Activated T-helper 2 cell treated with anti-CD3 and anti-CD28 coated beads, Interferon-gamma antibody, Interleukin-2, Interleukin-4, amounts not matched to agents 10 μg/mL and 5 μg/mL and 100 μg/mL, durations not matched to agents 14 hours and 24 hours and 36 hours (primary cell): ENCODE measurements at places on chromosomes 16 and 17. TPM values are rescaled to one million over a fixed set of nuclear protein-coding genes. Genes with fewer than 3 reads are reported as not detected.

The NGFR gene
- 0.14 and 0.18 TPM in 2 replicates for total RNA-seq

The RNU2-1 gene
- total RNA-seq = 5,483 and 5,636 TPM in 2 replicates

DNA sequence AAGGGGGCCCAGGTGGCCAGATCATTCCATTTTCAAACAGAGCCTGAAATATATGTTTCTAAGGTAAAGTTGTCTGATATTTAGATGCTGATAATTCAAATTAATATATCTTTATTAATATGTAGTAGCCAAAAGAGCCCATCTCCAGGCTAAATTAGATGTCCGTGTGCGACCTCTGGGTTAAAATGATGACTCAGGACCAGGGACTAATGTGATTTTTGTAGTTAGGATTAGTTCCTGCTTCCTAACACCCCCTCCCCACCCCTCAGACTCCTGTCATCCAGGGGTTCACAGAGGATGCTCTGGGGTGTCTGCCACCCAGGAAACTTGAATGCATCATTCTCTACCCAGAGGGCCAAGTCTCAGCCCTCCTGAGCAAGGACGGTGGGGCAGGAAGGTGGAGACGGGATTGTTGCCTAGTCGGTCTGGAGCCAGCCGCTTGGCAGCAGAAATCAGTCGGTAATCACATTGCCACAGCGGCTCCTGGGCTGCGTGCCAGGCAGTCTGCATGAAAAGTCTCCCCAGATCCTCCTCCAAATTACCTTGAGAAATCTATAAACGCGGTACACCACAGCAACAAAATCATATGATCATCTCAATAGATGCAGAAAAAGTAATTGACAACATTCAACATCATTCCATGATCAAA is 29.8 kb downstream of the CNGB1 start:
- DNase-seq = no peak

GRCh38 chr17:77505181-77505639 is 364.4 kb downstream of the SEC14L1 start:
- DNase-seq = no peak

GRCh38 chr16:70706948-70707465 is 21.2 kb upstream of the MTSS2 start:
- DNase-seq = no peak

DNA sequence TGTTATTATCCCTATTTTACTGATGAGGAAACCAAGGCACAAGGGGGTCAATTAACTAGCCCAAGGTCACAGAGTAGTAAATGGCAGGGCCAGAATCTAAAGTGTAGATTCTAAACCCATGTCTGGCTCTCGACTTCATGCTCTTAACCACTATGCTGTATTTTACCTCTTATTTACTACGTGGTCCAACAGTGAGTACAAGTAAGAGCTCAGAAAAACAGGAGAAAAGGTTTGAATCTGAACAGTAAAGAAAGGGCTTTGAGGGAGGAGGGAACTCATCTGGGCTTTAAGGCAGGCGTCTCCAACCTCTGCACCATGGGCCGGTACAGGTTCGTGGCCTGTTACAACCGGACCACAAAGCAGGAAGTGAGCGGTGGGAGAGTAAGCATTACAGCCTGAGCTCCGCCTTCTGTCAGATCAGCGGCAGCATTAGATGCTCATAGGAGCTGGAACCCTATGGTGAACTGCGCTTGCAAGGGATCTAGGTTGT is 62.9 kb downstream of the SMURF2 start:
- DNase-seq = peak; percentile 52

DNA sequence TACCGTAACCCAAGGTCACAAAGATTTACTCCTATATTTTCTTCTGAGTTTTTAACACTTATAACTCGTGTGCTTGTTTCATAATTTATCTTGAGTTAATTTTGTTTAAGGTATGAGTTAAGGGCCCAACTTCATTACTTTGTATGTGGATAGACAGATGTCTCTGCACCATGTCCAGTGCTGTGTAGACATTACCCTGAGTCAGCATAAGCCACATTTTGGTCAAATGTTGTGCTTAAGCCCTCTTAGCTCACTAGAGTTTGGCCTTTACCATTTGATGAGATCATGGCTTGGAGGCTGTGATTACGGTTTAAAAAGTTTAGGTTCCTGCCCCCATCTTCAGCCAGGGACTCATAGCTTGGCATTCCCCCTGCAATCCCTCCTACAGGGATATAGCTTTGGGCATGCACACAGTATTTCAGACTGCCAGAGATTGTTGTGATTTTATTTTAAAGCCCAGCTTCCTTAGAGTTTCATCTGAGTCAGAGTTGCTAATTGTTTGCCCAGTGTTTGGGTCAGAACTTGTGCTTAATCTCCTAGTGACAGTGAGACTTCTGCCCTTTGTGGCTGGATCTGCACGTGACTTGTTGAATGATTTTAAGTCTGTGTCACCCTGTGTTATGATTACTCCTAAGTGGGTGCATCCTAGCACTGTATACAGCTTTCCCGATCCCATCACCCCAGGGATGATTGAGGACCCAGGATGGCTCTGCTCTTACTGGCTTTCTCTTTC is 393.1 kb downstream of the CNTNAP4 start:
- no peak for DNase-seq

DNA sequence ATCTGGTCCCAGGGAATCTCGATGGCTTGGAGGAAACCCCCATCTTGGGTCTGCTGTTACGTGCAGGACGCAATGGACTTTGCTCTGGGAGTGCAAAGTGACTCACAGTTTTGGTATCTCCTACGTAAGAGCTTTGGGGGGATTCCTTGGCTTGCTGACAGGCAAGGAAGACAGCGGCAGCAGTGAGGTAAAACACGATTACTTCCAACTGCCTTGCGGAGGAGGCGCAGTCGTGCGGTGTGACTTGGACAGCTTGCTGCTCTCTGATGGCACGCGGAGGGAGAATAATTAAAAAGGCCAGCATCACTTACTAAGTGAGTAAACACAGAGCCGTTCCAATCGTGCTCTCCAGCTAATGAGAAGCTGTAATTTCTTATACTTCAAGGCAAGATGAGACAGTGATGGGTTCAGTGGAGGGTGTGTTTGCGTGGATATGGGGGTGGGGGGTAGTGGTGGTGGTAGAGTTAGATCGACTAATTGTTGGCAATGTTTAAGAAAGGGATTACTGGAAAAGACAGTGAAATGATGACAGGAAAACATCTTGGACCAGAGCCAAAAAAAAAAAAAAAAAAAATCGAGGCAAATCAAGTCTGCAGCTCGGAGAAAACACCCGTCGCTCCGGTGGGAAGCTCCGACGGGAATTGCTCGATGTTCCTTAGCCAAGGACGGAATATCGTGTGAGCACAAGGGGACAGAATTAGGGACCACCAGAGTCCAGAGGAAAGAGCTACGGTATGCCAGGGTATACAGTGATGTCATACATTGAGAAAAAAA is 184.8 kb upstream of the ZFHX3 start:
- DNase-seq = no peak
